ENCODE measurements at places on chromosomes 11 and 22. TPM values are rescaled to one million over a fixed set of nuclear protein-coding genes. Genes with fewer than 3 reads are reported as not detected.

MYBPC3 gene
- 797 TPM for total RNA-seq

GRCh38 chr22:39624501-39624821 is 53.9 kb downstream of the CACNA1I start:
- H3K36me3 ChIP-seq = no peaks in the 10 kb centered on the region
- DNase-seq = no peak
- H3K4me1 ChIP-seq = no peaks in the 10 kb centered on the region
- H3K27me3 ChIP-seq = no peaks in the 10 kb centered on the region
- H3K27ac ChIP-seq = no peak overlapping the region
- no peak overlapping the region for H3K4me3 ChIP-seq

CHKB gene
- 25.1 TPM for total RNA-seq

DNA sequence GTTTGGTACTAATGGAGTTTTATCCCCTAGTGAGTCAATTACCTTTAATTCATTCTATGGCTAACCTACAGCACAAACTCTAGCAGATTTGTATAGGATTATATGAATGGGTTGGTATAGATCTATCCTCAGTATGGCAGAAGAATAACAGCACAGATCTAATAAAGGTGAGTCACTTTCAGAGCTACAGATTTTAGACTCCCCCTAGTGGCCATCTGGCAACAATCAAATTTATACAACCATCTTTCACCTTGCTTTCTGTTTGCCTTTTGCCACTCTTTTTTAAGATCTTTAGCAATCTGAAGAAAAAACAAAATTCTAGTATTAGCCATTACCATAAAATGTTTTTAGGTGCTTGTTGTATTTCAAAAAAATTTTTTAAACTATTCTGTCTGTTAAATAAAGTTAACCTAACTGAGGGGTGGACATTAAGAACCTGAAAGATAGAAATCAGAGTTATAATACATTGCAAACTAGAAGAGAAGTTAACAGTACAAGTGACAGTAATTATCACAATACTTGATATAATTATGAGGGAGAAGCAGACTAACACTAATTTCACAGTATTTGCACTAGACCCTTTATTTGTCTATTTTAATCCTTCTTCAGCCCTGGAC is 25.8 kb downstream of the DDIAS start:
- no peaks in the 10 kb centered on the region for H3K36me3 ChIP-seq
- H3K4me1 ChIP-seq = no peaks in the 10 kb centered on the region
- no peak overlapping the region for H3K27ac ChIP-seq
- no peaks in the 10 kb centered on the region for H3K27me3 ChIP-seq
- no peak overlapping the region for H3K4me3 ChIP-seq

DNA sequence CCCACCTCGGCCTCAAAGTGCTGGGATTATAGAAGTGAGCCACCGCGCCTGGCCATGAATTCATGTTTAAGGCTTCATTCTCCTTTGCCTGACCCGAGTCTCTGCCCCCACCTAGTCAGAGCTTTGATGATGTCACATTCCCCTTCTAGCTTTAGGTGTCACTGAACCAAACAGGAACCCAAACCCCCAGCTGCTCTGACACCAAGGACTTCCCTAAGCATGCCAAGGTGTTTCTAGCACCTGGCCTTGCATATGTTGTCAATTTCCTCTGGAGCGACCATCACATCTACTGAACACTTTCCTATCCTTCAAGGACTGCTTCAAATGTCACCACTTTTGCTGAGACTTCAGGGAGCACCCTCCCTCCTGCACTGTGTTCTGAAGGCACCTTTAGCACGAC is 2.3 kb downstream of the F2 start:
- H3K36me3 ChIP-seq = no peaks in the 10 kb centered on the region
- H3K27ac ChIP-seq = no peak overlapping the region
- no peaks in the 10 kb centered on the region for H3K27me3 ChIP-seq
- H3K4me1 ChIP-seq = no peaks in the 10 kb centered on the region

DNA sequence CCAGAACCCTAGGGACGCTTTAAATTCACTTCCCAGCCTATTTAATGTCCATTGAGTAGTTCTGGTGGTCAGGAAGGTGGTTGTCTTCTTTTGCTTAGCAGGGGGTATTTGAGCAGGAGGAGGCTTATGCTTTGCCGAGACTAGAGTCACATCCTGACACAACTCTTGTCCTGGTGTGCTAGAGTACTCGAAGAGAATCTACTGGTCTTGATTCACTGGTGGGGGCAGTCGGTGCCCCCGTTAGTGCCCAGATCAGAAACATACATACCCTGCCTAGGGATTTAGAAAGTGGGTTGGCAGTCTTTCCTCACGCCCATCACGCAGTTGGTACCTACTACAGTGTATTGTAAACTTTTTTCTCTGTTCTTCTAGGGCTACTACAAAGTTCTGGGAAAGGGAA is 2.7 kb downstream of the RPL27A start:
- H3K4me3 ChIP-seq = no peak overlapping the region
- DNase-seq = no peak
- no peaks in the 10 kb centered on the region for H3K4me1 ChIP-seq
- no peak overlapping the region for H3K27ac ChIP-seq
- H3K27me3 ChIP-seq = no peaks in the 10 kb centered on the region
- peaks cover 38% of the 10 kb centered on the region for H3K36me3 ChIP-seq

Measured in right atrium auricular region (tissue), 2 donors.